ENCODE measurements at places on chromosomes 1 and 21.
A peak's percentile ranks its signal among the peaks of the same experiment; 100 is the strongest.

DNA sequence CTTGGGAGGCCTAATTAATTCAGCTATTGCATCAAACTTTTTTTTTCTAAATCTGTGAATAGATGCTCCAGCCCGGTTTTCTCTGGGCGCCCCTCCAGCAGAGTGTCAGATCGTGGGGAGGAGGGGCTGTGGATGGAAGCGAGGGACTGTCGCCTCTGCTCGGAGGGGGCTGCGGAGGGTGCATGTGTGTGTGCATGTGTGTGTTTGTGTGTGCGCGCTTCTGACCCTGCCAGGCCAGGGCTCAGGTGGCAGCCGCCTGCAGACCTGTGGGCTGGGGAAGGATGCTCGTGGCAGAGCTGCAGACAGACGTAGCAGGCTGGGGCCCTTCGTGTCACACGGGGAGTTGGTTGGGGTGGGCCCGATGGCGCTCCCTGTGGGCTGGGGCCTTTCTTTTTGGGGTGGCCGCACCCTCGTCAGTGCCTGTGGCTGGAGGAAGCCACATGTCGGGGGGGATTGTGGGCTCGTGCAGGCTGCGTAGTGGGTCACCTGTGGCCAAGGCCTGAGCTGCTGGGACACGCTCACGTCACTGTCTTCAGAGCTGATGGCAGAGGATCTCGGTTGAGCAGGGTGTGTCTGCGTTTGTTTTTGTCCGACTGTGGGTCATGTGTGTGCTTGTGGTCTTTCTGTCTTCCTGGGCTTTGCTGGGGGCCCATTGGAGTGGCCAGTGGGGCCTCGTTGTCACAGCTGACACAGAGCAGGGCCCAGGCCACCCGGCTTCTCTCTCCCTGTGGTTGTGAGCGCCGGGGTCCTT lies 2.8 kb downstream of the SKI start:
- DNase-seq, result peak; percentile 49

GRCh38 chr1:212536586-212536985 lies 72.0 kb upstream of the ATF3 start:
- no peak for DNase-seq

- peak; percentile 49 for DNase-seq
Observed at GRCh38 chr1:60589916-60590315, 492.4 kb upstream of the NFIA start.

DNA sequence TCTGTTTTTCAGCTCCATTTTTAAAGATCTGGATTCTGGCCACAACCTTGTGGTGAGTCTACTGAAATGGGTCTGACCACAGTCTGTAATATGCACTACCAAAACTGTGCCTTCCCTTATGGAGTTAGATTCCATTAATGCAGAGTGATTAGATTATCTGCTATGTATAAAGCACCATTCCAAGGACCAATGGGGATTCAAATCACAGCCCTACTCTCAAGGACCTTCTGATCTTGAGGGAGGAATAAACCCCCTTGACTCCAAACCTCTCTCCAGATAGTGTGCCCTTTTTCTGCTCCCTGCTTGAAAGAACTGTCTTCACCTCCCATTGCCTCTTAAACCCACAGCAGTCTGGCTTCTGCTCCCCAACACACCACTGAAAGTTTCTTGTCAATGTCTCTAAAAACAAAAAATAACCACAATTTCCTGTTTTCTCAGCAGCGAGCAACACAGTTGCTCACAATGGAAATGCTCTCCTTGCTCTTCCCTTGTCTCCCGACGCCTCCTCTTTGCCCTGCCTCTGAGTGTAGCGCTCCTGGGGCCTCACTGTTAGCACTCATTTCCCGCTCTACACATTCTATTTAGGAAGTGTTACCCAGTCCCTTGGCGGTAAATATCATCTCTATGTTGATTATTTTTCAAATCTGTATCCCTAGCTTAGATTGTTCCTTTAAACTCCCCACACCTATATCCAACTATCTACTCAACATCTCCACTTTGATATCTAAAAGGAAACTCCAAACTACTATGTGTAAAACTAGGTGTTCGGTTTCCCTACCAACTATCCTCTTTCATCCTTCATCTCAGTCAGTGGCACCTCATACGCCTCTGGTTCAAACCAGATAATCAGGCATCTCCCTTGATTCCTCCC lies 13.6 kb downstream of the PCNX2 start:
- peak; percentile 81 for DNase-seq

- DNase-seq, result no peak
Observed at GRCh38 chr1:37028981-37029617, 5.2 kb downstream of the GRIK3 start.

- no peak for DNase-seq
Observed at GRCh38 chr21:26406526-26406925, 166.6 kb downstream of the CYYR1 start.

GRCh38 chr1:87330885-87331364 lies 2.2 kb downstream of the LMO4 start:
- no peak for DNase-seq
